ENCODE measurements at places on chromosomes 5 and 9.

DNA sequence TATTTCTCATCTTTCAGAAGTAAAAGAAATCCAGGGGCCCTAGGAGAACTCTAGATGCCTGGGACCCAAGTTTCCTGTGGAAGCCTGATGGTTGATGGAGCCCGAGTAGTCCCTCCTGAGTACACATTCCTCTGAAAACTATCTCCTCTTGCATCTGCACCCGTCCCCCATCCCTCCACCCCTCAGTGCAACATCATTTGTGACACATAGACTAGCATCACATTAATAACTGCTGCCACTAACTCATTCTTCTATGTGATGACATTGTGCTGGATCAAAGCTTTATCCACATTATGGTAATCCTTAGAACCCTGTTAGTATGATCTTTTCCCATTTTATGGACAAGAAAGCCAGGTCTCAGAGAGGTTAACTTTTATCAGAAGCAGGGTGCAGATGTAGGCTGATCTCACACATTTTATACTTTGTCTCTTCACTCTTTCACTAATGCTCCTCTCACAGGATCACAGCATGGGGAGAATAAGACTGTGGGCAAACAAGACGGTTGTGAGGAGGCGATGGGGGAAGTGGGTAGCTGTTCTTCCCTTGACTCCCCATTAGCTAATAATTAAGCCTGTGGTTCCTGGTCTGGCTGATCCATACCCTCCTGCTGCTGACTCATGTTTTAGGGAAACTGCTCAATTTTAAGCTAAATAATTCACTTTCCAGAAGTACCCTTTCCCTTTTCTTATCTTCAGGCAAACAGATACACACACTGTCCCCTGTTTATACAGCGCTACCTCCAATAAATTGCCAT is 3.9 kb upstream of the HK3 start:
- DNase-seq: no peak

DNA sequence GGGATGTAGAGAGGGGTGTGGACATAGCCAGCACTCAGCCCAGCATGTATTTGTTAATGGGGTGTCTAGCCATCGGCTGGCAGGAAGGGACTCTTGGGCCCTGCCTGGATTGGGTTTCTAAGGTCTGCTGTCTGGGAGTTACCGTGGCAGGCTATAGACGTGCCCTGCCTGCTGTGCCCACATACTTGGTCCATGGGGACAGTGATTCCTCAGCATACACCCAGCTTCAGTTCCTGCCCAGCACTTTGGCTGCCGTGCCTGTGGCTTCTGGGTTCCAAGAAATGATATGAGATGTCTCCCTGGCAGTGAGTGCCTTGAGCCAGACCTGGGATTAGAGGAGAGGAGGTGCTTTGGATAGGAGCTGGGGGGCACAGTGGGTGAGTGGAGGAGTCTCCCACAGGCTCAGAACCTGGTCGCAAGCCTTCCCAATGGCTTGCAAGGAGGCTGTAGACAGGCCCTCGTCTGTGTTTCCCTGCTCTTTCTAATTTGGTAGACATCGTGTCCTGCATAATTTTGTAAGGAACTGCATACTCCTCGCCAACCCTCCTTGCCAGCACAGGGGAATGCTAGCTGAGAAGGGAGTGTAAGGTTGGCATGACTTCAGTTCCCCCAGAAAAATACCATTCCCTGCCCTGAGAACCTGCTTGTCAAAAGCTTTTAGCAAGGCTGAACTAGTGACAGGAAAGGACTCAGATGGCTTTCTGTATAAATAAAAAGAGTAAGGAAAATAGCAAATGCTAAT is 287.9 kb downstream of the ZSWIM6 start:
- DNase-seq: no peak

DNA sequence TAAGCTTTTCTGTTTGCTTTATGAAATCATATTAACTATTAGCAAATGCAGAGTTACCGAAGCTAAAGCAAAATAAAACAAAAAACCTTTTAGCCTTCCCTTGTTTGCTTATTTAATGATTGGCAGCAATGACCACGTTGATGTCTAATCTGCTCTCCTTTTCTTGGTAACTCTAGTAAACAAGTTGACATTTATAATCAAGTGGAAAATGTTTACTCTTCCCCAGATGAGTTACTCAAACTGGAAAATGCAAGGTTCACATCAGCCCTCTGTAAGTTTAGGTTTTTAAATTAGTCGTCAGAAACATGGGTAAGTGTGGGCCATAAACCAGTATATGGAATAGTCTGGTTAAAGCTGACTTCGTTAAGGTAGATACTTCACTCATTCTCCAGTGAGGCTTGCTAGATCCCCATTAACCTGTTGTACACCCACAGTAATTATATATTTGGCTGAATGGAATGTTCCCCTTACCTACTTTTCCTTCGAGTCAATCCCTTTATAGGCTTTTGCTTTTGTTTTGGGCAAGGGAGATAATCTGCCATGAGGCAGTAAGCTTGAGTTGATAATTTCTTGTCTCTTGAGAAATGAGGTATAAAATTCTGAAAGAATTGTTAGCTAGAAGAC is 100.9 kb downstream of the GDNF start:
- DNase-seq: no peak

DNA sequence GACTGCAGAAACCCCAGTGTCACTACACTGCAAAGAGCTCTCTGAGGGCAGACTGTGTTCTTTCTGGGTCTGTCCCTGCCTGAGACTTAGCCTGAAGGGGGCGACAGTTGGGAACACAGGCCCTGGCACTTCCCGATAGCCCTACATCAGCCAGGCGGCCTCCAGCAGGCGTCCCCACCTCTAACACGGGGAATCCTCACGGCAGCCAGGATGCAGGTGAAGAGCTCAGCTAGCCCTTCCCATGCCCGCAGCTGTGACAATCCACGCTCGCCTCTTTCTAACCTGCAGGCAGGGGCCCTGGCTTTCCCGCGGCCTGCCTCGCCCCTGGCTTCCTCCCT is 5.9 kb downstream of the MED22 start:
- DNase-seq: no peak

- no peak for DNase-seq
These were observed 1036.1 kb upstream of the ARRDC3 start for GRCh38 chr5:92419261-92419660.

GRCh38 chr5:84260939-84261338 is 123.7 kb downstream of the EDIL3 start:
- DNase-seq: no peak

DNA sequence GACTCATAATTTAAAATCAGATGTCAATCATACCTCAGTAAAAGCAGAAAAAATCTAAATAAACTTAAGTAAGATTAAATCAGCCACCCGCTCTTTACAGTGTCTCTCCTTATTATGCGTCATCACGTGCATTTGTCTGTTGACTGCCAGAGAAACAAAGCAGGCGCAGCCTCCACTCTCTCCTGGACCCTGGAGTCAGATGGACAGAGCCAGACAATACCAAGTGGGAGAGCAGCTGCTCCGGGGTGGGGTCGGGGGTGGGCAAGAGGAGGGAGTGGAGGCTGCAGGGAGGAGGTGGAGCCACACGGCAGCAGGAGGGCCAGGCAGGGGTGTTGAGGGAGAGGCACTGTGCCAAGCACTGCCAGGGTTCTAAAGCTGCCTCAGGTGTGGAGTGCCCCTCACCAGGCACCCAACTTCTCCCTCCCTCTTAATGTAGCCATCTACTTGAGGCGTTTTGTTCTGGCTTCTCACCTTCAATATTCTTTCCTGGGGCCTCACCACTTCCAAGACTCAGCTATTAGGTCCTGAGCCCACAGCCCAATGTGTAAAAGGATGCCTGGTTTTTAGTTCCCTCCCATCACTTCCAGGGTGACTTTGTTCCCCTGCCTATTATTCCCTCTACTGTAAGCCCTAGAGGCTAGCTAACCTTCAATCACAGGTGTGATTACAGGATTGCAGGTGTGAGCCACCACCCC is 96.3 kb downstream of the GLDC start:
- no peak for DNase-seq

GRCh38 chr5:147687118-147687517 is 95.4 kb downstream of the JAKMIP2 start:
- DNase-seq: no peak

- DNase-seq: no peak
These were observed 25.1 kb downstream of the TRIO start for GRCh38 chr5:14168144-14168792.

- DNase-seq: no peak
These were observed 369.4 kb downstream of the TMEM161B start for GRCh38 chr5:87899208-87899661.

DNA sequence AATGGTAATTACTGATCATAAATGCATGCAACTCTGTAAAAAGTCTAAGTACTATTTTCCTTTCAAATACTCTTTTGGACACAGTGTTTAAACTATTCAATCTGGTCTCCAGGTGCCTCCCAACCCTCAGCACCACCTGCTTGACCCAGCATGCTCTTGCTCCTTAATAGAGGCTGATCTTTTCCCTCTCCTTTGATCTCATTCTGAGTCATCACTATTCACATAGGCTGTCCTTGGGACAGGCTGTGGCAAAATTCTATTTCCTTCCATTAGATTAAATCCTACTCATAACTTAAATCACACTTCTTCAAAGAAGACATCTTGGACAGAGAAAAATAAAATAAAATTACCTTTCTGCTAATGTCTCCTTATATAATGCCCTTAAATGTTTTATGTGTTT is 199.4 kb upstream of the ST8SIA4 start:
- no peak for DNase-seq

- no peak for DNase-seq
These were observed 38.4 kb upstream of the RXRA start for GRCh38 chr9:134287591-134288491.

DNA sequence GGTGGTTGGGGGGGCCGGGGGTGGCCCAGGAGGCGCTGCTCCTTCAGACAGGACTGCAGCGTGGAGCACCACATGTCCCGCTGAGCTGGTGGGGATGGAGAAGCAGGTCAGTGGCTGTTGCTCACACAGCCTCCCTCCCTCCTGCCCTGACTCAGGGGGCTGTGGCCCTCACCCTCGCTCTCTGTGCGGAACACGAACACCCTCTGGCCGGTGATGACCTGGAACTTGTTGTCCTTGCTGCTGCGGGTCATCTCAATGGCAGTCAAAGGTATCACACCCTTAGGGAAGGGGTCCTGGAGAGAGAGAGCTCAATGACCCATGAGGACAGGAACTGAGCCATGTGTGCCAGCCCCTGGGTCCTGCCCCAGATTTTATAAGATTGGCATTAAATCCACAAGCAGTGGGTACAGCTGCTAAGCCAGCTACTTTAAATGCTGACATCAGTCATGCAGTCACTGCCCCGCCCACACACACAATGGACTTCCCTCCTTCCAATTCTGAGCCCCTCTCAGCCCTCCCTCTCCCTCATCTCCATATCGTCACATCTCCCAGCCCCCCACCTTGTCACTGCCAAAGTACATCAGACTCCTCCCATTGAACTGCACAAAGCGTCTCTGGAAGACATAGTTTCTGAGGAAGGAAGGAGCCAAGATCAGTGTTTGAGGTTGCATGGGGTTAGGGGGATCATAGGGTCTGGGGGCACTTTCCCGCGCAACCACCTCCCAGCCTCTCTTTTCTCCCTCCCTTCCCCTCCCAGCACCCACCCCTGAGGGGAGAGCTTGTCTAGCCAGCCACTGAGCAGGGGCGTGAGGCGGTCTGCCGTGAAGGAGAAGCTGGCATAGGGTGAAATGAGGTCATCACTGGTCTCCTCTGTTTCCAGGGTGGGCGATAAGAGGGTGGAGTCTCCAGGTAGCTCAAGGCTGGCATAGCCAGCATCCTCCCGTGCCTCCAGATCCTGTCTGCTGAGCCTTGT is 8.9 kb downstream of the ARAP3 start:
- DNase-seq: no peak

GRCh38 chr5:124536333-124536732 is 210.1 kb downstream of the ZNF608 start:
- no peak for DNase-seq

DNA sequence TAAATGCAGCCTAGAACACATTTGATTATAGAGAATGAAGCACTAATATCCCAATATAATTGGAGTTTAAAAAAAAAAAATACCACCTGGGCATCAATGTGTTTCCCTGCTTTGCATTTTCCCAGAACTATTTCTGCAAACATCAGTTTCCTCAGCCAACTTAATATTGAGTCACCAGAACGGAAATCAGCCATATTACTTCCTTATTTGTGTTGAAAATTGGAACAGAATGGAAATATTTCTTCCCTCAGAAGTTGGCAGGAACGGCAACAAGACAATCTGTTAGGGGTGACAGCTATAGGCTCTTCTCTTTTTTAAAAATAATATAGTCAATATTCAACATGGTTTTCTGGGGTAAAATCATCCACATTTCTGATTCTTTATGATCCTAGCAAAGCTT is 4.0 kb downstream of the MFAP3 start:
- DNase-seq: peak; percentile 5

GRCh38 chr5:73836607-73837006 is 210.6 kb downstream of the ARHGEF28 start:
- DNase-seq: no peak

DNA sequence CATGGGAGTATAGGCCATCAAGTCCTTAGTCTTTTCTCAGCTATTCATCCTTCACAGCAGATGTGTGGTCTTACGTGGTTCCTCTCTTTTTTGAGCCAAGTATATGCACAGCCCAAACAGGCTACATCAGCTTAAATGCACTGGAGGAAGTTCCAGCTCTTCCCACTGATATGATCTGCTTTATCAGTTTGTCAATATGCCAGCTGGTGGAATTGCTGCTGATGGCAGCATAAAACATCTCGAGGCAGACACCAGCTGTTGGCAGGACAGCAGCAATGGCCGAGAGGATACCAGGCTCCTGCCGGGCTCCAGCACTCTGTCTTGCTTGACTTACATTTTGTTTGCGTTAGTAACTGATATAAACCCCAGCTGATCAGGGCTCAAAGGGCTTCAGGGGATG is 143.4 kb downstream of the TENT4A start:
- no peak for DNase-seq

DNA sequence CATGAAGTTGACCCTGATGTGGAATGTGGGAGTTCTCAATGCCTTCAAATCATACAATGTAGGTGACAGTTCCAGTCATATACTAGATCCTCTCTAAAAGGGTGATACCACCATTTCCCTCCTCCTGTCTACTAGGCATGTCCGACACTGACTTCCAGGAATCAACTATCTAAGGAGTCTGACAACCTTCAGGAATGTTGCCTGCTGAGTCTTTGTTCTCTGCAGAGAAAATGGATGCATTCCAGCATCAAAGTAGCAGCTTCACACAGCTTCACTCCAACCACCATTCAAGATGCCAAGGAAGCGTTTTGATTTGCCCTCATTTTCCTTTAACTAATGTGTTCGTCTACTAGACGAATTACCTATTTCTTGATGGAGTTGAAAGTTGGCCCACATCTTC is 530.2 kb downstream of the EBF1 start:
- no peak for DNase-seq

GRCh38 chr5:102539562-102539961 is 40.8 kb upstream of the SLCO6A1 start:
- DNase-seq: no peak
